Suprapubic skin (tissue), 4 donors: ENCODE measurements at places on chromosomes 5 and 9. TPM values are rescaled to one million over a fixed set of nuclear protein-coding genes. Genes with fewer than 3 reads are reported as not detected.

TXNDC8 gene
- not detected for total RNA-seq

DNA sequence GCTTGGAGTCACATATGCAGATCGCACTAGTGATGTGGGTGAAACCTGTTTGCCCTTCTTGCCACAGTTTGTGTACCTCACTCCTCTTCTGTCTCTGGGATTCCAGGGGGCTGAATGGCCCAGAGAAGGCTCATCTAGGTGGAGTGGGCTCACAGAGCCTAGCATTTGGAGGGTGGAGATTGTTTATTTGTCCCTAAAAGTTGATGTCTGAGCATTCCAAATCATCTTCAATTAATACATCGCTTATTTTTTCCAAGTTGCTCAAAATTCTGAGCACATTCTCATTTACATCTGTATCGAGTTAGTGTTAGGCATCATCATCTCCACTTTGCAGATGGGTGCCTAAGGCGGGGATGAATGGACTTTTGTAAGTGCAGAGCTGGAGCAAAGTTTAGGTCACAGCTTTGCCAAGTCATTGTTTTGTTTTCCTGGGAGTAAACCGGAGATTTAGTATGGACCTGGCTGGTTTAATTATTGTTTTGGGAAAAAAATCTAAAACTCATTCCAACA lies 2.0 kb downstream of the ABL1 start:
- peak; percentile 39 for DNase-seq
- peak overlapping the region; percentile 82 for H3K4me3 ChIP-seq
- peak overlapping the region; percentile 93 for H3K27ac ChIP-seq
- H3K4me1 ChIP-seq: peaks cover 48% of the 10 kb centered on the region
- no peaks in the 10 kb centered on the region for H3K36me3 ChIP-seq
- no peaks in the 10 kb centered on the region for H3K27me3 ChIP-seq

DNA sequence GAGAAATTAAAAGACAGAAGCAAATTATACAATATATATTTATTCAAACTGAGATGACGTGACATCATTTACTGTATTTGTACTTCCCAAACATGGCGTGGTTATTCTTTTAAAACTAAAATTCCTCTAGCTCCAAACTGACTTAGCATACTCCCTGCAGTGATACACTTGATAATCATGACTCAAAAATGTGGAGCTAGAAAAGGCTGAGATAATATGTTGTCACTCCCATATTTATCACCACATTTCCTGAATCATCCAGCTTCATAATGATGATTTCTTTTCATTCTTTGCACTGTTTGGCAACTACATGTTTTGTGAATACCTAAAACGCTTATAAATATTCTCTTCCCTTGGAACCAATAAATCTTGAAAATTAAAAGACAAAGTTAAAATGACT lies 341.0 kb downstream of the EBF1 start:
- no peak for DNase-seq
- H3K4me1 ChIP-seq: no peaks in the 10 kb centered on the region
- H3K27me3 ChIP-seq: no peaks in the 10 kb centered on the region
- no peaks in the 10 kb centered on the region for H3K36me3 ChIP-seq
- no peak overlapping the region for H3K4me3 ChIP-seq
- no peak overlapping the region for H3K27ac ChIP-seq

GRCh38 chr9:93893899-93894690 lies 61.1 kb downstream of the BARX1 start:
- DNase-seq: peak; percentile 45
- no peaks in the 10 kb centered on the region for H3K36me3 ChIP-seq
- no peak overlapping the region for H3K27ac ChIP-seq
- no peak overlapping the region for H3K4me3 ChIP-seq

- no peaks in the 10 kb centered on the region for H3K27me3 ChIP-seq
- no peak overlapping the region for H3K27ac ChIP-seq
- H3K4me1 ChIP-seq: peaks cover 26% of the 10 kb centered on the region
- no peak overlapping the region for H3K4me3 ChIP-seq
- no peaks in the 10 kb centered on the region for H3K36me3 ChIP-seq
Measured at GRCh38 chr9:130143958-130144366, 28.2 kb upstream of the NCS1 start.
